ENCODE measurements at places on chromosomes 3 and 15.

GRCh38 chr3:32323604-32324003, 68.0 kb upstream of the CMTM7 start:
- DNase-seq: no peak

DNA sequence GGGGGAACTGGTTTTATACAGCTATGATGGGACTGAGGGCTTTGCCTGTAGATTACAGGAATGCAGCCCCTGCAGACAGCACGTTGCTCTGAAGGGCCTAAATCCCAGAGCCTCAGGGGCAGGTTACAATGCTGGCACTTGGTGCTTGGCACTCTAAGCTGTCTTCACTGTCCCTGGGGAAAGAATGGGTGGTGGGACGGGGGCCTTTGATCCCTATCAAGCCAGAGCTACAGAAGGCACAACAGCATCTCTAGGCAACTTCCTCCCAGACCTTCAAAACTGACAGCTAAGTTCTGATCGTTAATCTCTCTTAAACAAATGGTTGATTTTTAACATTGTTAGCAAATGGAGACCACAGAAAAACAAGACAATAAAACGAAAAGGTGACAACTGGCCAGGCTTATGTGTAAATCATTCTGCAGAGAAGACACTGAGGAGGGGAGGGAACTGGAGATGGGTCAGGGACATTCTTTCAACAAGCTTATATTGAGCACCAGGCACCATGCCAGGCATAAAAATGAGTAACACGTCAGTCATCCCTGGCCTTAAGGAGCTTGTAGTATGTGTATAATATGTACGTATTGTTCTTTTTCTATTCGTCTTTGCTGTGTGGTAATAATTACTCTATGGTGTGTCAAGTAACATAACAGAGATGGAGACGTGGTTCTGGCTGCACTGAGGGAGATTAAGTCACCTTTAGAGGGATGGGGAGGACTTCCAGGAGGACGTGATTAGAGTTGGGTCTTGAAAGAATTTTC, 49.1 kb downstream of the CA12 start:
- no peak for DNase-seq

- no peak for DNase-seq
These were observed 47.3 kb downstream of the AMOTL2 start for GRCh38 chr3:134326760-134327593.

GRCh38 chr3:146975476-146975875, 370.3 kb upstream of the PLSCR5 start:
- no peak for DNase-seq

GRCh38 chr3:81728766-81729544, 32.5 kb downstream of the GBE1 start:
- no peak for DNase-seq
